ENCODE measurements at places on chromosomes 16 and 17. TPM values are rescaled to one million over a fixed set of nuclear protein-coding genes. Genes with fewer than 3 reads are reported as not detected.

CSH1 gene
- not detected for total RNA-seq

GRCh38 chr17:37640015-37640414 lies 3.2 kb downstream of the DDX52 start:
- no peak for DNase-seq

RNF112 gene
- total RNA-seq: 4.8 TPM

TERF2IP gene
- total RNA-seq: 51.0 TPM

DNA sequence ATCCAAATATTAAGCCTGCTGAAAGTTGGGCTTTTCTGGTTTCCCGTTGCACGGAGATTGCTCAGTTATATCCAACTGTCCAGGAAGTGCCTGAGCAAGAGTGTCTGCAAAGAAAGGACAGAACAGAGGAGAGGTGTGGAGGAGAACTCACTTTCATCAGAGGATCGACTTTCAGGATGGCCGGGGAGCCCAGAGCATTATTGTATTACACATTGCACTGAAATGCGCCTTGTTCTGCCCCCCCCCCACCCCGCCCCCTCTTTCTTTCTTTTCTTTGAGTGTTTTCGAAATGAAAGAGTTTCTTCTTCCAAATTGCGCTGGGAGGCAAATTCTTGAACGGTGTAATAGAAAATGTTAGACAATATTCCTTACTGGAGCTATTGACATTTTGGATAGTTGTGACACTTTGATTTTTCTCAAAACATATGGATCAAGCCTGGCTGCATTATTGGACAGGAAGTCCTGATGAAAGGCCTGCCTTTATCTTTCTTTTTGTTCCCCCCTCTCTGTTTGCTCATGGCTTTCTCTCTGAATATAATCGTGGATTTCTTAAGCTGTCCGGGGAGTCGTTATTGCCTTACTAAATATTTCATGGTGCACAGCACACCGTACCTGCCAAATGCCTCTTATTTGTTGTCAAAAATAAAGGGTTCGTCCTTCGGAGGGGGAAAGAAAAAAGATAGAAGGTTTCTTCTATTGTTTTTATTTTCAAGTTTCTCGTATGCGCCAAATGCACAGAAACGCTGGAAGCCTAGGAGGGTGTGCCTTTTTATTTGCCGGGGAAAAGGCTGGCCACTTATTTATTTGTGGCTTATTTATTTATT lies 110.8 kb downstream of the IRX3 start:
- no peak for DNase-seq

CRYM gene
- total RNA-seq: 4.1 TPM
